Body of pancreas (tissue), 4 donors: ENCODE measurements at places on chromosomes 6 and 20. TPM values are rescaled to one million over a fixed set of nuclear protein-coding genes. Genes with fewer than 3 reads are reported as not detected.

HLA-DMB gene
- total RNA-seq: 3.0 TPM

SLC22A1 gene
- 0.26 TPM for total RNA-seq

LY86 gene
- total RNA-seq: 2.3 TPM

PKIB gene
- 13.0 TPM for total RNA-seq

ADGB gene
- total RNA-seq: not detected

MYB gene
- not detected for total RNA-seq

SDC4 gene
- 97.6 TPM for total RNA-seq

CDKN1A gene
- total RNA-seq: 84.3 TPM

HCK gene
- total RNA-seq: 2.1 TPM

TMEM244 gene
- total RNA-seq: not detected

PHACTR1 gene
- 6.0 TPM for total RNA-seq

PRND gene
- not detected for total RNA-seq

SLC22A16 gene
- total RNA-seq: not detected

SLC13A3 gene
- total RNA-seq: 6.3 TPM
